ENCODE measurements at places on chromosomes 7 and 10.

DNA sequence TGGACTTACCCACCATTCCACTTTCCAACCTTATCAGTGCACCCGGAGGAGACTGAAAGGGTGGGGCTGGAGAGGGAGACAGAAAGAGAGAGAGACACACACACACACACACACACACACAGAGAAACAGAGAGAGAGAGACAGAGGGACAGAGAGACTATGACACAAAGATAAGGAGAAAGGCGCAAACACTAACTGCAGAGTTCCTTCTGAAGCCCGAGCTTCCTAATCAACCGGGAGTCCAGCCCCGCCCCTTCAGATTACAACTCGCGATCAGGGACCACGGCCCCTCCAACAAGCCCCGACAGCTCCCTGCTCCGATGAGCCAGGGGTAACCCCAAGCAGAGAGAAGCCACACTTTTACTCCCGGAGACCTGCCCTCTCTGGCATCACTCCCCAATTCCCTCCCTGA lies 499 bp downstream of the GAL3ST4 start:
- DNase-seq = no peak

DNA sequence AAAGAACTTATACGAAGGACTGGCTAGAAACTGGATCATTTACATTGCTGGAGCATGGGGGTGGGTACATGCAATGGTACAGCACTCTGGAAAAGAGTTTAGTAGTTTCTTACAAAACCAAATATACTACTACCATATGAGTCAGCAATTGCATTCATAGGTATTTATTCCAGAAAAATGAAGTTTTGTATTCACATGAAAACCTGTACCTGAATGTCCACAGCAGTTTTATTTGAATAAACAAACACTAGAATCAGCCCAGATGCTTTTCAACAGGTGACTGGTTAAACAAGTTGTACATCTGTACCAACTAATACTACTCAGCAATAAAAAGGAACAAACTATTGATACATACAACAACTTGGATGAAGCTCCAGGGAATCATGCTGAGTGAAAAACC lies 3.4 kb downstream of the SCIN start:
- DNase-seq = no peak

DNA sequence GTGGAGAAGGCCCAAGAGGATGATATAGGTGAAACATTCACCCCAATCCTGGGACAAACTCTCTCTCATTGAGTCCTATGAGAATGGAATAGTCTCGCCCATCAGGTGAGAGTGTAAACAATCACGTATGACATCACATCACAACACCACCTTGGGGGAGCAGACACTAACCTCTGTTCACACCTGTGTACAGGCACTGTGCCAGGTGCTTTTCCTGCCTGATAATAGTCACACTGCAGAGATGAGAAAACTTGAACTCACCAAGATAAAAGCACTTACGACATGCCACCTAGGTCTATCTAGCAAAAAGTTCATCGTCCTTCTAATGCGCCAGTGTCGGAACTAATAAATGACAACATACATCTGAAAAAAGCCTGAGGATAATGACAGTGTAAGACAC lies 187.8 kb downstream of the FAM107B start:
- DNase-seq = no peak

DNA sequence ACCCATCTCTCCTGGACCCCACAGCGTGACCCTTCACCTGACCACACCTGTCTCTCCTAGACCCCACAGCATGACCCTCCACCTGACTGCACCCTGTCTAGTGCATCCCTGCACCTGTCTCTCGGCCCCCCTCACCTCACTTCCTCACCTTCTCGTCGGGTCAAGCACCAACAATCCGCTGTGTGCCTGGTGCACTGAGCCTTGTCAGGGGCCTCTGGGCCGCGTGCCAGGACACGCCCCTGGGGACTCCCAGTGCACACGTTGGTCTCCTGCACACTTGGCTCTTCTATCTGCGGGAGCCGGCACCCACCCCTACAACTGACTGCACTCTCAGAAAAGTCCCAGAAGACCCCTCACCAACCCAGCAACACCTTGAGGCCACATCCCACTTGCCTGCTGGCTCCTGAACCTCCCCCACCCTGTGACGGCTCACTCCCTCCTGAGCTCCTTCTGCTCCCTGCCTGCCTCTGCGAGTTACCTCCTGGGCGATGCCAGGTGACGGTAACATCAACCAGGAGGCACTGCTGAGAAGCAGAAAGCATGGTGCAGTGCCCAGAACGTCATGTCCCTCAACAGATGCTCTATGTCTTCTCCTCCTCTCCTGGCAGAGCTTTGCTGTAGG lies 147.6 kb downstream of the DIP2C start:
- no peak for DNase-seq

DNA sequence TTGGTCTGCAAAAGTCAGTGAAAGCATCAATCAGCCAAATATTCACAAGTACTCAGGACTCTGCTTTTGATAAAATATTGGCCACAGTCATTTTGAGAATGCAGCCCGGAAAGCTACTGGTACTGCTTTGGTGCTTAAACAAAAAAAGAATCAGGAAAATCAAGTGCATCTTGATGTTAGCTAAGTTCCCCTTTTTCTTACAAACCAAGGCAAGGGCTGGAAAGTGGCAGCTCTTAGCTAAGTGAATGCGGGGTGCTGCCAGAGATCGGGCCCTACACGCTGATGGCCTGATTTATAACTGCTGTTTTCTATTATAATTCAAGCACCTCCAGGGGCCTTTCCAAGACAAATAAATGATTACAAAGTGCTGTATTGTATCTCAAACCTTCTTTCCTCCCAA lies 136.8 kb upstream of the MGMT start:
- no peak for DNase-seq

DNA sequence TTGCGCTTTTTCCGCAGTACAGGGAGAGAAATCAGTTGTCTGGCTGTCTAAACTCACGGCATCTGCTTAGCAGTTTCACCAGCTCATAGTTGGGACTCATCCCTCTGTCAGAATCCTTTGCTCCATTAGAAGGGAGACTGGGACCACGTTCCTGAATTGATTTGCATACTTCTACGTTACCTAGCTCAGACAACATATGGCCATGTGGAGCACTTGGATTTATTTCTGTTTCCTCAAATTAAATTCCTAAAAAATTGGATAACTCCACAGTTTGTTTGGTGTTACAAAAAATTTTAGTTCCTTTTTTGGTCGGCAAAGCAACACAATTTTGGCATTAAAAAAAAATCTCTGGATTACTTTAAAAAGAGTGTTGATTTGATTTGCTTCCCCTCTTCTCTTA lies 614.0 kb downstream of the AUTS2 start:
- no peak for DNase-seq

- DNase-seq = no peak
These were observed 208.8 kb upstream of the IGFBP3 start for GRCh38 chr7:46129831-46130230.

DNA sequence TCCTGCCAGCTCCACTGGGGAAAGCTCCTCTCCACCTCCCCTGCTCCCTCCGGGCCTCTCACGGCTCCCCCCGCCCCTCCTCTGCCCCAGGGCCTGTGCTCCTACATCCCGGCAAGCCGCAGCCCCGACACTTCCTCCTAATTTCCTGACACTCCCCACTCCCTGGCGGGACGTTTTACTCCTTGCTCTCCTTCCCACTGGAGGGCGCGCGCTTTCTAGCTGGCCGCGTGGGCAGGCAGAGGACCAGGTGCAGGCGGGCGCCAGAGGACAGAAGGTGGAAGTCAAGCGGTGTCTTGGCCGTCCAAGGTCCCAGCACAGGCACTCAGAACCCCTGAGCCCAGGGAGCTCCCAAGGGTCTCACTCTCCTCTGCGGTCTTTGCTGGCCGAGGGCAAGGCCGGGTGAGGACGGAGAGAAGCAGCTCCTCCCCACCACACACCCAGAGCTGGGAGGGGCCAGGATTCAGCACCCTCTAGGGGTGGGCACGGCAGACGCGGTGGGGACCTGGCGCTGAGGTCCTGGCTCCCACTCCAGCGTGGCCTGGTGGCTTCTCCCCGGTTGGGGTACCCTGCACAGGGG lies 19.1 kb downstream of the ADAM8 start:
- no peak for DNase-seq

- DNase-seq = no peak
These were observed 6.4 kb downstream of the MYL10 start for GRCh38 chr7:101622609-101623173.

DNA sequence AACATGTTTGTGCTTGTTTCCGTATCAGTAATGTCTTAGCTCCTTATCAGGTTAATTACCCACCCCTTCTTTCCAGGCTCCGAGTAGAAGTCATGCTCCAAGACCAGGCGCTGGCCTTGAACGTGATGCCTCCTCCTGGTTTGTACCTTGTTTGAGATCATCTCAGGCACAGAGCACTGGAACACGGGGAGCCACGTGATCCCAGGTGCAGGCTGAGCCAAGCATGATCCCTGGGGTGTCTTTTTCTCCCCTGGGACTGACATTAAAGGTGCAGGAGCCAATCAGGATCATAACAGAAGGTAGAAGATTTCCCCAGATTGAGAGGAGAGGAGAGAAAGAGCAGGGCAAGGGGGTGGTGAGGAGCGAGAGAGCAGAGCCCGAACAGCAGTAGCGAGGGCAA lies 626.1 kb upstream of the GALNT17 start:
- no peak for DNase-seq

DNA sequence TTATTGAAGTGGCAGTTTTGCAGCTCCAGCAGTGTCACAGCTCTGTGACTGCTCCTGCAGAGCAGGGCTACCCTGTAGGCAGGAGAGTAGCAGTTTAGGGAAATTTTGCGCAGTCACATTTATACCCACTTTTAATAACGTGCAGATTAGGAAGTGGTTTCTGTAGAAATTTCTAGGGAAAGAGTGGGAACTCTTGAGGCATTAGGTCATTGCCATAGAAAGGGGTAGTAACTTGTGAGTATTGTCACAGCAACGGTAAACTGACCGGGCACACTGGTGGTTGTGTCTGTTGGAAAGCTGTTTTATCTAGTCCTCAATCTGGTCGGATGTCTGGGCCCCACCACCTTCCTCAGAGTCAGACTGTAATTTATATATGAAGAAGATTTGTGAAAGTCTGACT lies 51.9 kb downstream of the CDC14C start:
- DNase-seq = no peak

DNA sequence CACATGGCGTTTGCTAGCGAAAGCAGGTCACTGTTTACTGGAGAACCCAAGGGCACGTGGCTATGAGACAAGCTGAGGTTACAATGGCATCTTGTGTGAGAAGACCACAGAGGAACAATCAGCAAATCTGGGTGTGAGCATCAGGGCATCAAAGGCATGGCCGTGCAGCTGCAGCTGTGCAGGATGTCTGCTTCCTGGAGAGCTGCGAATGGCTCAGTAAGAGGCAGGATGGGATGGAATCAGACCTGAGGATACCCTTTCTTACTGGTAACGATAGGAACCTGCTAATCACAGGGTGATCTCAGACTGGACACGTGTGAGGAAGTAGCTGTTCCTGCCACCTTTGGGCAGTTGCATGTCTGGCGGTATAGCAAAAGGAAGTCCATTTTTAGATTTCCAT lies 119.5 kb downstream of the RNF216 start:
- no peak for DNase-seq

DNA sequence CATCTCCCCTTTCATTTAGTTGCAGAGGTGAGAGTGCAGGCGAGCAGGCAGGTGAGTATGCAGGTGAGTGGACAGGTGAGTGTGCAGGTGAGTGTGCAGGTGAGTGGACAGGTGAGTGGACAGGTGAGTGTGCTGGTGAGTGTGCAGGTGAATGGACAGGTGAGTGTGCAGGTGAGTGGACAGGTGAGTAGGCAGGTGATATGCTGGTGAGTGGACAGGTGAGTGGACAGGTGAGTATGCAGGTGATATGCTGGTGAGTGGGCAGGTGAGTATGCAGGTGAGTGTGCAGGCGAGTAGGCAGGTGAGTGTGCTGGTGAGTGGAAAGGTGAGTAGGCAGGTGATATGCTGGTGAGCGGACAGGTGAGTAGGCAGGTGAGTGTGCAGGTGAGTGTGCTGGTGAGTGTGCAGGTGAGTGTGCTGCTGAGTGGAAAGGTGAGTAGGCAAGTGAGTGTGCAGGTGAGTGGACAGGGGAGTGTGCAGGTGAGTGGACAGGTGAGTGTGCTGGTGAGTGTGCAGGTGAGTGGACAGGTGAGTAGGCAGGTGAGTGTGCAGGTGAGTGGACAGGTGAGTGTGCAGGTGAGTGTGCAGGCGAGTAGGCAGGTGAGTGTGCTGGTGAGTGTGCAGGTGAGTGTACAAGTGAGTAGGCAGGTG lies 165.6 kb downstream of the ADARB2 start:
- no peak for DNase-seq

All from naive thymus-derived CD4-positive, alpha-beta T cell (primary cell).